Keratinocyte (primary cell): ENCODE measurements at places on chromosomes 13 and 19. TPM values are rescaled to one million over a fixed set of nuclear protein-coding genes. Genes with fewer than 3 reads are reported as not detected.

MYO1F gene
- polyA plus RNA-seq: 0.08 to 0.14 TPM (median 0.08 TPM) in 3 replicates

ZNF473 gene
- 5.4 to 9.3 TPM (median 7.7 TPM) in 3 replicates for polyA plus RNA-seq

TMC4 gene
- polyA plus RNA-seq: 1.5 to 2.2 TPM (median 1.8 TPM) in 3 replicates

DNA sequence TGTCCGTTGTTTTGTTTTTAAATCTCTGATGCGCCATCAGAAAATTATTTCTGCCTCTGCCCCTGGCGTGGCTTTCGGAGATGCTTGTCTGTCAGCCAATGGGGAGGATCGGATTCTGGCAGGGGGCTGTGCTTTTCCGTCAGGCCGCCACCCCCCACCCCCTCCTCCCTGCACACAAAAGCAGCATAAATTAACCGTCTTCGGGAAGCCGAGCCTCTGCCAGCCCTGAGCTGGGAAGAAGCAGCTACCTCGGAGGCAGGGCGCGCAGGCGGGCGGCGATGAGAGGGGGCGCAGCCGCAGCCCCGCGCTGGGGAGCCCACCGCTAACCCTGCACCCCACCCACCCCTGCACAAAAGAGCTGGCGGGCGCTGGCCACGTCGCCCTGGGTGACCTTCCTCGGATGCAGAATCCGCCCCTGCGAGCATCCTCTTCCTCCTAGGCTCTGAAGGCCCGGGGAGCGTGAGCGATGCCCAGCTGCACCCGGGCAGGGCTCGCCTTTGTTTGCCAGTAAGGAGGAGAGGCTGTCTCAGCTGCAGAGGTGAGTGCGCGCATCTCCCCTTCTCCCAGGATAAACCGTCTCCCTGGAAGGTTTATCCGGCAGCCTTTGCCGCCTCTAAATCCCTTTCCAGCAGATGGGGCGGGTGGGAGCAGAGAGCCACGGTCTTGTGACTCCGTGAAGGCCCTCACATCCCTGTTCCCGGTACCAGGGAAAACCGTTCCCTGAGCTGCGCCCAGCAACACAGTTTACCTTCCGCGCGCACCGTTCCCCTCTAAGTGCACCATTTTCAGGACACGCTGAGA lies at the start of gene ATCAY:
Gene ATCAY, plus strand, starts transcription at position 215 of the 801 bp plus-strand sequence. CDS start 5,083 bp downstream, outside the sequence.
- peaks cover 39% of the 10 kb centered on the region for H3K27me3 ChIP-seq
- no peak within 1 kb of the TSS for H3K4me3 ChIP-seq
- H3K36me3 ChIP-seq: no peaks in the 10 kb centered on the region
